ENCODE measurements at places on chromosomes 7 and 10.

DNA sequence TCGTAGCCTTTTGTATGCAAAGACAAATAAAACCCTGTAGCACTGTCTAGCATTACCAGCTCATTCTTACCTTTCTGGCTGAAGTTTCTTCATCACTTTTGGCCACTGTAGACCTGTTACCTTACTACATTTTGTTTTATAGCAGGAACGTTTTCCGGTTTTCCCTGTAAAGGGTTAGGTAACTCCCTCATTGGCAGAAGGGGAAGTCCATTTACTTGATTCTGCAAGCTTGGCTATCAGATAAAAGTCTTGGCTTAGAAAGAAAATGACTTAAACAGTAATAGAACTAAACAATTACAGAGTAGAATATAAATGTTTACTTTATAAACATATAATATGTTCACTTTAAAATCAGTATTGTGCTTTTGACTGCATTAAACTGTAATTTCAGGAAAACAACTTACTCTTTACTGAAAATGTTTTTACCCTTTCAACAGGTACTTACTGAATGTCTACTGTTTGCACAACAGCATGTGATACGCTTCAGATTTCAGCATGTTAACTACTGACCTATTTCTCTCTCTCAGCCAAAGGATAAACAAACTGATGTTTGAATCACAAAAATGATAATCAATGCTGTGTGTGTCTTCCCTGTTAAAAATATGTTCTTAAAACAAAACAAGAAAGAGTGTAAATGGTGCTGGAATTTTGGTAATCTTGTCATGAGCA is 67.1 kb downstream of the OTUD1 start:
- no peak for DNase-seq

DNA sequence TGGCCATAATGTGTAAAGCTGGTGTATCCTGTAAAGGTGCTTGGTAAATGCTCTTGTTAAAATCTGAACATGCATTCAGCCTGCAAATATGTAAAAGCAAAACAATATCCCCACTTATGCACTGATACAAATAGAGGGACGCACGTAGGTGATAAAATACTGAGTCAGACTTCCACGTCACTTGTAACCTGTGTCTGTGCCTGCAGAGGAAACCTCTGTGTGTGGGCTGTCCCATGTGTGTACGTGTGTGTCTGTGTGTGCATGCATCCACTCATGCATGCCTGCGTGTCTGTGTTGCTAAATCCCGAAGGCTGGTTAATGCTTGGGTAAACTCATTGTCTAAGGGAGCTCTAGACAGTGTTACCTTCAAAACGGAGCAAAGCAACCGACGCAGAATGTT is 68.9 kb downstream of the KLF6 start:
- DNase-seq, result no peak

DNA sequence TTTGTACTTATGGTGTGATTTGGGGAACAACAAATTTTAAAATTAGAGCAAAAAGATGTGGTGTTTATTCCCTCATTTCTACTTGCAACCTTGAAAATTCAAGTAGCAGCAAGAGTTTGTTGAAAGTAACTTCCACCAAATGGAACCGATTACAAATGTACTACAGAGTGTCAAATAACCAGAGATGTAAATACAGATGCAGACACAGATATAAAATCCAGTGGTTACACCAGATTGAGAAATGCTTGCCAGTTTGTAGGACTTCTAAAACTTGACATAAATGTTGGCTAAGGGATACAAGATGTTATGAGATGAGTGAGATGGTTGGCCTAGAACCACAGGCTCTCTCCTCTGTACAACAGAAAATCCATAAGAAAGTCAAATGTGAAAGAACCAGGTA is 162.1 kb downstream of the DIP2C start:
- DNase-seq, result no peak

GRCh38 chr7:11212816-11213215 is 239.1 kb downstream of the PHF14 start:
- no peak for DNase-seq

- DNase-seq, result no peak
Measured at GRCh38 chr10:97713826-97714400, 383 bp downstream of the MARVELD1 start.

DNA sequence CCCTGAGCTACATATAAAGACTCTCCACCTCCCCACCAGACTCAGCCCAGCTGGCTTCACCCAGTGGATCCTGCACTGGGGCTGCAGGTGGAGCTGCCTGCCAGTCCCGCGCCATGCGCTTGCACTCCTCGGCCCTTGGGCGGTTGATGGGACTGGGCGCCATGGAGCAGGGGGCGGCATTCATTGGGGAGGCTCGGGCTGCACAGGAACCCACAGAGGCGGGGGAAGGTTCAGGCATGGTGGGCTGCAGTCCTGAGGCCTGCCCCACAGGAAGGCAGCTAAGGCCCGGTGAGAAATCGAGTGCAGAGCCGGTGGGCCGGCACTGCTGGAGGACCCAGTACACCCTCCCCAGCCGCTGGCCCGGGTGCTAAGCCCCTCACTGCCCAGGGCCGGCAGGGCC is 157.2 kb upstream of the GNAI1 start:
- DNase-seq, result no peak

Measured in stimulated activated CD4-positive, alpha-beta T cell treated with anti-CD3 and anti-CD28 coated beads, Interleukin-2, amount 100 ng/mL, for 4 hours (primary cell).